ENCODE measurements at places on chromosomes 1 and 21.

DNA sequence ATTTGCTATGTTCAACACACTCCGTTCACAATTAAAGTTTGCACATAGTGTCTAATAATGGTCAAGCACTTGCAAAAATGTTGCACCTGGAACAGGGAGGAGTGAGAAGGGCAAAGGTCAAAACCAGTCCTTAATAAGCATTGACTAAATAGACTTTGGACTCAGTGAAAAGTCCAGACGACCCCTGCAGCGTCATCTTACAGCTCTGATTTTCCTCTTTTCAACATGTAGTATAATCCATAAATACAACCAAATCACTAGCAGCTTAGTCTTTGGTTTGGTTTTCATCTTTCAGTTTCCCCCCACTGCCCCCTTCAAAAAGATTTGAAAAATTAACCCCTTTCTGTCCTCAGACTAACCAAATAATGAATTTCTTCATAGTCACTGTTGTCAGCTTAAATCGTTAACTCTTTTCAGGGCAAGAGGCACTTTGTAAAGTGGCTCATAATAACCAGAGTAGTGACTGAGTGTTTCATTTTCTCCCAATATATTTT, 290.3 kb downstream of the PTPRC start:
- DNase-seq, result no peak

GRCh38 chr1:174433451-174433850, 14.3 kb upstream of the GPR52 start:
- no peak for DNase-seq

DNA sequence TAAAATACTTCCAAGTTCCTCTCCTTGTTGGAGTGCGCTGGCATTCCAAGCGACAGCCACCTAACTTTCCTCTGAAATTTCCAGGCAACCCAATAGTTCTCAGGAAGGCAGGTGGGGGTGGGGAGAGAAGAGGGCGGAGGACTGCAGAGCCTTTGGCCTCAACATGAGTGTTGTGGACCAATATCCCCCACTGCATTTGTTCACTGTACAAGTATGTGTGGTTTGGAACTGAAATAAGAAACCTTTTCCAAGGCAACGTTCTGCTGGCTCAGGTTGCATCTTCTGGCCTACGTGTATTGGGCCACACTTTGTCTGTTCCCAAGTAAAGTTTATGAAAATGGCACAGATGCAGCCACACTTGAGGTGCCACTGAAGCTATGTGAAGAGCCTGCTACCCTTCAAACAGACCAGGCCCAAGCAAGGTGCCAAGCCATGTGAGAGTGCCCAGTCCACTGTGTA, 153.4 kb downstream of the DHRS3 start:
- DNase-seq, result no peak

- DNase-seq, result peak; percentile 67
Measured at GRCh38 chr1:89615676-89616598, 17.0 kb upstream of the LRRC8C start.

DNA sequence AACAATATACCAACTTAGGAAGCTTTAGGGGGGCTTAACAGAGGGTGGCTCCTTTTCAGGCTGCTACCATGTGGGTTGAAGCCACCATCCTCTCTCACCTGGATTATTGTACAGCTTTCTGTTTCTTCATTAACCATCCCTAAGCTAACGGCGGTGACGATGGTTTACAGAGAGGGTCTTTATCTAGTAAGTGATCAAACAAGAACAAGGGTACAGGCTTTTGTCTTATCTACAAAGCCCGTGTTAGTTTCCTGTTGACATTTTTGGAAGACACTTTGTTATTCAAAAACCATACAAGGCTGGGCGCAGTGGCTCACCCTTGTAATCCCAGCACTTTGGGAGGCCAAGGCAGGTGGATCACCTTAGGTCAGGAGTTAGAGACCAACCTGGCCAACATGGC, 20.4 kb downstream of the SLC25A33 start:
- DNase-seq, result no peak

- DNase-seq, result no peak
Measured at GRCh38 chr1:90201467-90202358, 206.8 kb downstream of the ZNF326 start.

GRCh38 chr1:46527474-46528296, 23.8 kb downstream of the KNCN start:
- peak; percentile 90 for DNase-seq

DNA sequence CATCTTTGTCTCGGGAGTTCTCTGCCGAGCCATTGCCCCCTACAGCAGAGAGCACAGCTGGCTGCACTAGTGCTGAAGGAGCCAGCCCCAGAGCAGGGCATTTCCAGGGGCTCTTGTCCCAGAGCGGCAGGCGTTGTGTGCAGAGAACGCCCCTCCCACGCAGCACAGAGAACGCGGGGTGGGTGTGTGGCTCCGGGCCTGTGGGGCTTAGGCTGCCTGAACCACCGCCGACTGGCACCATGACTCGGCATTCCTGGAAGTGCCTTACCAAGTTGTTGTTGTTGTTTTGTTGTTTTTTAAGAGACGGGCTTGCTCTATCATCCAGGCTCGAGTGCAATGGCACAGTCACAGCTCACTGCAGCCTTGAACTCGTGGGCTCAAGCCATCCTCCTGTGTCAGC, 15.8 kb upstream of the DIP2A start:
- peak; percentile 63 for DNase-seq

GRCh38 chr1:179743679-179744400, 749 bp downstream of the FAM163A start:
- peak; percentile 7 for DNase-seq

- DNase-seq, result no peak
Measured at GRCh38 chr1:63828322-63829044, 54.7 kb downstream of the ROR1 start.

GRCh38 chr21:26280148-26280547, 109.6 kb upstream of the APP start:
- no peak for DNase-seq

DNA sequence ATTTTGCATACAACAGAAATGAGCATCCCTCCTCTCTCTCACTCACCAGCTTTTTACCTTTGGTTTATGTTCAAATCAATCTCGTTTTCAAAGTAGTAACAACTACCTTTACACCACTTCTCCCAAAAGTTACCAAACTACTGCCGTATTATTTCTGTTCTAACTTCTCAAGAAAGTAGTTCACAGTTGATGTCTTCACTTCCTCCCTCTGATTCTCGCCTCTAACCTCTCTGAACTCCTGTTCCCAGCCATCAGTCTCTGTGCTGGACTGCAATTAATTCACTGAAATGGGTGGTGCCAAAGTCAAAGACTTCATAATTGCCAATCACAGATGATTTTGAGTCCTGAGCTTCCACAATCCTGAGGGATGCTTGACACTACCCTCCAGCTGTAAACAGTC, 54.0 kb downstream of the ZNF281 start:
- no peak for DNase-seq

DNA sequence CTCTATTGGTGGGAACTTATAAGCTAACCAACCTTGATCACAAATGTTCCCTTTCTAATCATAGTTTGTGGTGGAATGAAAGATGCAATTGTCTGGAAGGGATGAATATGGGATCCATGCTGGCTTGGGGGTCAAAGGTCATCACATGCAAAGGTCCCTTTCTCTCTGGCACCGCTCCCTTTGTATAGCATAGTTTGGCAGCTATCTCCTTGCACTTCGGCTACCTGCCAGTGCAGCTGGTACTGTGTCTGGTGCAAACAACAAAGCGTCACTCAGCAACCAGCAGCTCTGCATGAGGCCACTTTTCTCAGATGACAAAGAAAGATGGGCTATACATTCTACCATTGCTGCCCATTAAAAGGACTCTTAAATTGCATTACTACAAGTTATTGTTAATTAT, 188.2 kb upstream of the NFIA start:
- DNase-seq, result no peak

- DNase-seq, result peak; percentile 59
Measured at GRCh38 chr1:65258106-65258505, 51.2 kb upstream of the DNAJC6 start.

DNA sequence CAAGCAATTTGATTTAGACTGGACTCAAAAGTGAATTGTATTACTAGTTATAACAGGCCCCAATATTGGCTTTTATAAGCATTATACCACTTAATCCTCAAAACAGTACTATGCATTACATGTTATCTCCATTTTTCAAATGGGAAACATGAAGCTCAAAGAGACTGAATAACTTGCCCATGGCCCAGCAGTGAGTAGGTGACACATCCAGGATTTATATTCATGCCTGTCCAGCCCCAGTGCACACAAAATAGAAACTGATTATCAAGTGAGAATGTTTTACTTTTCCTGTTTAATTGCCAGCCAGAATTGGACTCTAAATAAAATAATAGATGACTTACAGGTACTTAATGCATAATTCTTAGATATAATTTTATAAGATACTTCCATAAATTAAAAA, 82.9 kb downstream of the NIBAN1 start:
- no peak for DNase-seq

GRCh38 chr1:32685498-32685897, 17.1 kb downstream of the SYNC start:
- no peak for DNase-seq

GRCh38 chr21:41712730-41713129, 54.1 kb downstream of the RIPK4 start:
- no peak for DNase-seq

GRCh38 chr1:15598436-15598835, 13.6 kb upstream of the AGMAT start:
- DNase-seq, result no peak

DNA sequence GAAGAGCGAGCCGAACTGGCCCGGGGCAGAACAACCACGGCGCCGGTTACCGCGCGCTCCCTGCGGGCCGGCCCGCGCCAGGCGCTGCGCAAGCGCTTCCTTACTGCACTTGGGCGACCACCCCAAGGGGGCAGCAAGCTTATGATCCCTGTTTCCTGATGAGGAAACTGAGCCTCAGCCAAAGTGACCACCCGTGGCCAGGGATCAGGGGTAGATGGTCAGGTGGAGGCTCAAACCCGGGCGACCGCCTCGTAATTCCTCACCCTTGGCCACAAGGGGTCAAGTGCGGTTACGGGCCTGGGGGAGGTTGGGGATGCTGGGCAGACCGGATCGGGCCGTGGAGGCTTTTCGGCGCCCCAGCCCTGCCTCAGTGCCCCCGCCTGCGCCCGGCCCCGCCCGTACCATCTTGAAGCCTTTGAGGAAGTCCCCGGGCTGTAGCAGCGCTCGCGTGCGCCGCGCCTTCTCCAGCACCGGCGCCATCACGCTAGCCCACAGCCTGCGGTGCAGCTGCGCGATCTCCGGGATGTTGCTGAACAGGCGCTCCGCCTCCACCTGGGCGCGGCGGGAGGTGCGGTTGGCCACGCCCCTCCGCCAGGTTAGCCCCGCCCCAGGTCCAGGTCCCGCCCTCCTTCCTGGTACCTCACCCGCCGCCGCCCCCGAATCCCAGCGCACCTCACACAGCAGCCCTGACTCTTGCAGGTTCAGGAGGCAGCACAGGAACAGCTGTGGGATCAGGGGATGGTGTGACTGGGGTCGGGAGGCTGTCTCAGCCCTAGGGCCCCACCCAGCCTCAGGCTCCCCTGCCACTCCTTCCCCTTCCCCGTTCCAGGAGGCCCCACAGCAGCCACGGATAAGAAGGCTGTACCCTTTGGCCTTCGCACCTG, 5.4 kb upstream of the TNFRSF25 start:
- no peak for DNase-seq
